ENCODE measurements at places on chromosomes 3 and 15. TPM values are rescaled to one million over a fixed set of nuclear protein-coding genes. Genes with fewer than 3 reads are reported as not detected.
A peak's percentile ranks its signal among the peaks of the same experiment; 100 is the strongest.

Gene RARB
- 19.3 TPM for total RNA-seq

Gene LRRIQ4
- total RNA-seq, result not detected

Gene LXN
- 42.3 TPM for total RNA-seq

Gene ZNF860
- total RNA-seq, result 0.67 TPM

Gene PCCB
- 31.2 TPM for total RNA-seq

Gene SLC6A11
- not detected for total RNA-seq

Gene PARP15
- 1.9 TPM for total RNA-seq

Gene ADAMTS9
- total RNA-seq, result 106 TPM

Gene TMEM266
- not detected for total RNA-seq

Gene HRH1
- total RNA-seq, result 2.4 TPM

Gene PIK3CB
- total RNA-seq, result 90.0 TPM

Gene SAMMSON
- total RNA-seq, result 0.27 TPM

Gene SYNM
- 14.8 TPM for total RNA-seq

GRCh38 chr3:43686333-43686699, 4.4 kb upstream of the ABHD5 start:
- no peak for DNase-seq

- peak; percentile 46 for DNase-seq
Measured at GRCh38 chr3:158768361-158768787, 33.5 kb upstream of the MFSD1 start.

- DNase-seq, result no peak
Measured at GRCh38 chr3:18247139-18247695, 177.9 kb downstream of the SATB1 start.

GRCh38 chr15:85504749-85505676, 124.6 kb downstream of the AKAP13 start:
- DNase-seq, result peak; percentile 49

DNA sequence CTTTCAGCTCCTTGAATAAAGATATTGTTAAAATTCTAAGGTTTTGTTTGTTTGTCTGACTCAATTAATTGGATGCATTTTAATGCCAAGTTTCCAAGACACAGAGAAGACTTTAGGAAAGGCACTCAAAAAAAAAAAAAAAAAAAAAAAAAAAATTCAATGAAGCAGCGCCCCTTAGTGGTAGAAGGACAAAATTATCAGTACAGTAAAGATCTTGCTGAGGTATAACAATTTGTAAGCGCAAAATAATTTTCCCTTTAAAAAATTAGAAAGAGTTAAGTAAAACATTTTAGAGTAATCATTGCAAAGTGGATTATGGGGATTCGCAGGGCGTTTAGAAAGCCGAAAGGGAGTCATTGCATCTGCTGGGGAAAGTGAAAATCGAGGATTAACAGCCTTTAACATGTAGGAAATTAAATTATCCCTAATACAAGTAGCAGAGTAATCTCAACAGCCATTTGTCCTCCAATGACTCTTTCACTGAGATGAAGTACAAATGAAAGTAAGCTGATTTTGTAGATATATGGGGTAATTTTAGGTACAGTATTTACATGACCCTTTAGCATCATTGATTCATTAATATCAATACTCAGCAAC, 5.8 kb upstream of the DIS3L start:
- DNase-seq, result no peak

DNA sequence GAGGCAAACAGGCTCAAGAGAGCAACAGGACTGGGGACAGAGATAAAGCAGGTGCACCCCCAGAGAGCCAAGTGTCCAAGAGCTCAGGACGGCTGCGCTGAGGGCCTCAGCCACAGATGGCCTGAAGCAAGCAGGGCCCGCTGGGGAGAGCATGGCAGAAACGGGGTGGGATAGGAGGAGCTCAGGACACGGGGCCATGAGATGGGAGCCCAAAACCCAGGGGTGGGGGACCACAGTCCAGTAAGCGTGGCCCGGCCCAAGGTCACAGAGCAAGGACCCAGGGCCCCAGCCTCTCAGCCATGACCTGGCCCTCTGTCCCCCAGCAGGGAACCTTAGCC, 9.5 kb downstream of the DUSP7 start:
- DNase-seq, result no peak

GRCh38 chr3:133926736-133927539, 31.3 kb upstream of the RAB6B start:
- DNase-seq, result peak; percentile 30

DNA sequence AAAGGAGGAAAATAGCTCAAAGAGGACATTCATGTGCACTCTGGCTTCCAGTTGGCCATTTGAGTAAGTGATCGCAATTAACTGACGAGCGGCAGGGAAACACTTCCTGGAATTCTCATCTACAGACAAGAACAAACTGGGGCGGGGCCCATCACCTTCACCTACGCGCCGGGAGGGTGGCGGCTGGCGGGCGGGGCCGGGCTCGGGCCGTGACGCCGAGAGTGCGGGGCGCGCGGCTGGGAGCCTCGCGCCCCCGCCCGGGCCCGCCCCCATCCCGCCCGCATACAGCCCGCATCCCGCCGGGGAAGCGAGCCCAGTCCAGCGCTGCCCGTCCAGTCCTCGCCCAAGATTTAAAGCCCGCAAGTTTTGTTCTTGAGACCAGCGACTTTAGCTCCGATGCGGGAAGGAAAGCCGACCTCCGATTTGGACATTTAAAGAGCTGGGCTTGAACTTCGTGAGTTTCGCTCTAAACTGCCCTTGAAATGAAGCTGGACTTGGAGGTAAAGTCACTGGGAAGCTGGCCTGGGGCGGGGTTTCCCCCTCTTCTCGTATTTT, at the start of gene B3GNT5:
TSS of gene B3GNT5 (plus strand) at position 281 of the 555 bp plus-strand sequence. CDS start 16,546 bp downstream, outside the sequence.
- peak; percentile 84 for DNase-seq

DNA sequence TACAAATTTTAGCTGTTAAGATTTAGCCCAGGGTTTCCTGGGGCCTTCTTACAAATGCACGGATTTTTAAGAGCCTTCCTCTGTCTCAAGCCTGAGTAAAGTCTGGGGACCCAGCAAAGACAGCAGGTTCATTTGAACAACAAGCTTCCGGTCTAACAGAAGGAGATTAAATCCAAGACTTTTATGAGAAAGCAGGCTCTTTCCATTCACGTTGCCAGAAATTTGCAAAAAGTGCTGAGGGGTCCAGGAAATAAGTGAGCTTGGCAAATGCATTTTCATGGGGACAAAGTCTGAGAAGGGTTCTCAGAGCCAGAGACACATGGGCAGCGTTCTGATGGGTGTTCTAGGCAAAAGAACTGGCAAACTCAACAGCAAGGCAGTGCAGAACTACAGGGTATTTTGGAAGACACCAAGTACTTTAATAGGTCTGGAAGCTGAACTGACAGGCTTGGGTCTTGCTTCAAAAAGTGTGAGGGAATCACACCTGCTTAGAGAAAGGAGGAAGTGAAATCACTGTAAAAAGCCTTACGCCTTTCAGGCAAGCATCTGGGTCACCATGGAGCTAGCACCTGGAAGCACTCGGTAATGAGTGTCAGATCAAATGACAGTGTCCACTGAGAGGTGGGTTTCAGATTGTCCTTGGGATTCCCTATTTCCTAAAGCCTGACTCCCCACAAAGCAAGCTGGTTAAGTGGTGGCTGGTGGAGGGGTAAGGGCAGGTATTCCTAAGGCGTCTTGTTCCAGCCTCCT, 115.8 kb upstream of the ARHGEF3 start:
- no peak for DNase-seq

DNA sequence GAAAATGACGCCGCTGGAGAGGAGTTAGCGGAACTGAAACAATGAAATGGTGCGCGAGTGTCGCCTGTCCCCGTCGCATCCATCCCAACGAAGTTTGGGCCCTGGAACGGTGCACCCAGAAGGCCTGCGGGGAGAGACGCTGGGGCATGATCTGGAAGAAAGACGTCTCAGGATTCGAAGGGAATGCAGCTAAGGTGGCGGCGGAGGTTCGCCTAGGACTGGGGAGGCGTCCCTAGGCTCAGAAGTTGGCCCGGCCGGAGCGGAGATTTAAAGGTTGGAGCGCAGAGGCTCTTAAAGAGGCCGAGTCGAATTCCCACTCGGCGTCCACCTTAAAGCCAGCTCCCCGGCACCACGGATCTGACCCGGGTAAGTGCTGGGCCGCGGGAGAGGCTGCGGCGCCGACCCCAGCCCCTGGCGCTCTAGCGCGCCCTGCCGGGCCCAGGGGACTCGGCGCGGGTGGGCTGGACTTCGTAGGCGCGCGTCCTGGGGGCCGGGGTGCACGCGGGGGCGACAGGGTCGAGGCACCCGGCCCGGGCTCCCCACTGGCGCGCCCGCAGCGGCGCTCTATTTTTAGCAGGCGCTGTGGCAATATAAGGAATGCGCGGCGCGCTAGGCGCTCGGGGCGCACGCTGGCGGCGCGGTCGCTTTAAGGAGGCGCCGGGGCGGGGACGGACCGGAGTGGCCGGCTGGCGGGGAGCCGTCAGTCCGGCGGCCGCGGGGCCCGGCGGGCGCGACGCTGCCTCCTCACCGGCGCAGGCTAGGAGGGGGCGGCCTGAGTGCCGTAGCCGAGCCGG, at the start of gene MRAS:
TSS of gene MRAS (plus strand) at position 620 of the 794 bp plus-strand sequence. CDS start 24,305 bp downstream, outside the sequence.
- DNase-seq, result peak; percentile 83

DNA sequence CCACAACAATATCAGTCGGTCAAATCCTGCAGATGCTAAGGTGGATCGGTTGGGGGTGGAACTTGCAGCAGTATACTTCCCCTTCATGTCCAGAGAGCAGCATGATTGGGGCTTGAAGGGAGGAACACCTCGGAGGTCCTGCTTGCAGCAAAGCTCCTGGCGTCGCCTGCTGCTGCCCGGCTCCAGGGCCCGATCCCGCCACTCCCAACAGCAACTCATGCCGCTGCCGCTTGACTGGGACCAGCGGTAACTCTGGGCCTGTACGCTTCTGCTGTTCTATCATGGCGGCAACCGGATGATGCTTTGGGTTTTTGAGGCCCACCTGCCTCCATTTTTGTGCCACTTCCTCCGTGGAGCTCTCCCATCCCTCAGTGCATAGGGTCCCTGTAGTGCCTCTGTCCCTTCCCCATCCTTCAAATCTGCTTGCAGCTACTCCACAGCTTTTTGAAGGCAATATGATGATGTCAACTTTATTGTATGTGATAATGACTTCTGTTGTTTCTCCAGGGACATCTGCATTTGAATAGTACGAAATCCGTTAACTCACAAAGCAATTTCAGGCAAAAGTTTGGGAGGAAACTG, 56.3 kb downstream of the KCNAB1 start:
- no peak for DNase-seq

DNA sequence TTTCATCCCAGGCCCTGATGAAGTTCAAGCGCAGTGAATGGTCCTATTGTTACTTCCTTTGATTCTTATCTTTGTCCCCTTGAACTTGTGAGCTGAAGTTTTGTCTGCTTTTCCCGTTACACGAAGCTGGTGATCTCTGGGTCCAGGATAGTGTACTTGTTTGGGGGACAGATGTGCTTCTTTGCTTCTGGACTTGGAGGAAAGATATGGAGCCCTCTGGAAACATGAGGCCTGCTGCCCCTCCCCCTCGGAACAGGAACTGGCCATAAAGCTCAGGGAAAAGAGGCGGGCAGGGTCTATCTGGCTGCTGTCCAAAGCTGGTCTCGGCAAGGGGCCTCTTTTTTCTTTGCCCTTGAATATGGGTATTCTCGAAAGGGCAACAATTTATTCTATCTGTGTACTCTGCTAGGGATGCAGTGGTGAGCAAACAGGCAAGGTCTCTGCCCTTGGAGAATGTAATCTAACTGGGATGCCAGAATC, 47.6 kb downstream of the IDH2 start:
- no peak for DNase-seq

- no peak for DNase-seq
Measured at GRCh38 chr15:94638183-94638582, 406.8 kb downstream of the MCTP2 start.

DNA sequence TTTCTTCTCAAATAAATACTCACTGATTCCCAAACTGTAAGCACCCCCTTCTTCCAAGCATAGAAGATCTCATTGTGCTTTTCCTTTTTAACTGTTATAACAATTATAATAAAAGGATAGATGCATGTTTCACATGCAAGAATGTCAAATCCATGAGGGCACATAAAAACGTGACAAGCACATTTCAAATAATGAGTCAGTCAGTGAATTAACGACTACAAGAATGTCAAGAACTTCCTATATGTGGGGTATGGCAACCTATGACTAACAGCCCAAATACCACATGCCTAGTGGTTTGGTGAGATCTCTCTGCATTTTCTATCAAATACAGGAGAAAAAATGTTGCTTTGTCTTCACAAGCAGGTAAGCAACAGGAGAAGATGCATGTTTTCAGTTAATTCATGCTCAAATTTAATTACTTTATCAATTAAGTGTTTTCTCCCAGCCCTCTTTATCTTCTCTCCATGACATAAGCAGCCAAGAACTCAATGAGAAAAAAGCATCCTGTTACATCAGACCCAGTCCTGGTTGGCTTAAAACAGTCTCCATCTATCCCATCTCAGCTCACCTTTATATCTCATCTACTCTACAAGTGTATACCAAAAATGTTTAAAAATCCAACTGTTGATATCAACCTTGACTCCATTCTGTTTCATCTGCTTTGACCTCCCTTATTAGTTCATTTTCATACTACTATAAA, 181.5 kb upstream of the LMCD1 start:
- DNase-seq, result no peak

DNA sequence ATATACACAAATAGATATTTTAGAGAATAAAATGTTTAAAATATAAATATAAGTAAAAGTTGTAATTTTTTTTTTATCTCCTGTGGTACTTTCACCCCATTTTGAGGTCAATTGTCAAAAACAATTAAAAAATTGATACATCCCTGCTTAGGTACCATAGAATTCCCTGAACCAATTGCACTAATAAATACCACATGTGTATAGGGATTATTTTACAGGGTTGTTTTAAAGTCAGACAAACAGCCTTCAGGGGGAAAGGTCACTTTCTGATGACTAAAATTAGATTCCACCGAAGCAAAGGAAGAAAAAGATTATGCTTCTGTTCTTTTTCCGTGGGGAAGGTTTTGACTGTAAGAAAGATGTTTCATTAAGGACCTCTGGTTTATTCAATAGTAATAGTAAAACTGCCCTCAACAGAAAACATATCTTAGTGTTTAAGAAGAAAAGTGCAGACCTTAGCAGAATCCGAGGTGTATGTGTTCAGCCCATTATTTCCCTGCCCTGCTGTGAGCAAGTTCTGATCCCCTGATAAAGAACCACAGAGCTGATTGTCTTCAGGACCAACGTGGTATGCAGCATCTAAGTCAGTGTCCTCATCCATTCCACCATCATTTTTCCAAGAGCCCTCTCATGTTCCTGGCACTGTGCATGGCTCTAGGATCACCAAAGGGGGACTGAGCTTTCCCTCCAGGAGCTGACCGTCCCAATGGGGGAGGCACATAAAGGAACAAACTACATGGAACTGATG, 132.9 kb upstream of the IL12A start:
- DNase-seq, result no peak

DNA sequence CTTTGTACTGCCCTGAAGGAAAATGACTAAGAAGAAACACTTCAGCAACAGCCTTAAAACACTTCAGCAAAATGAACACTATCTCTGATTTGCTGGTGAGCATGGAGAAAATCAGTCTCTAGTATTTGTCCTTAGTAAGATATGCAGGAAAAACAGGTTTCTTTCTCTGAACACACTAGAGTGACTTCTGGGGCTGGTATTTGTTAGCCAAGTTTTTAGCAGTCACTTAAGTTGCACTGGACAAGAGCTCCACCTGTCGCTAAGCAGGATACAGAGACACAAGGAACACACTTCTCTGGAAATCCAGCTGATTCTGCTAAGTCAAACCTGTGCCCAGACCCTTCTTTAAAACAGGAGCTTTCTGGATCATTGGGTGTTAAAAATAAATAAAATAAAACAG, 65.3 kb downstream of the CHAC1 start:
- DNase-seq, result peak; percentile 70

All from thyroid gland (tissue), 4 donors.